Left colon (tissue), 2 donors: ENCODE measurements at places on chromosomes 16 and 17. TPM values are rescaled to one million over a fixed set of nuclear protein-coding genes. Genes with fewer than 3 reads are reported as not detected.
A peak's percentile ranks its signal among the peaks of the same experiment; 100 is the strongest.

- DNase-seq, result no peak
Measured at GRCh38 chr17:48568499-48569239, 9.5 kb downstream of the HOXB4 start.

The SMPD3 gene
- total RNA-seq, result 90.3 TPM

The KRT33A gene
- not detected for total RNA-seq

The GPR142 gene
- total RNA-seq, result not detected

GRCh38 chr16:82609140-82609539 is 17.6 kb upstream of the CDH13 start:
- DNase-seq, result no peak

The CDH5 gene
- 9.9 TPM for total RNA-seq

The RAB26 gene
- 24.9 TPM for total RNA-seq

- DNase-seq, result no peak
Measured at GRCh38 chr16:81843683-81844082, 64.6 kb downstream of the PLCG2 start.

- no peak for DNase-seq
Measured at GRCh38 chr17:80494547-80494946, 18.1 kb upstream of the NPTX1 start.

DNA sequence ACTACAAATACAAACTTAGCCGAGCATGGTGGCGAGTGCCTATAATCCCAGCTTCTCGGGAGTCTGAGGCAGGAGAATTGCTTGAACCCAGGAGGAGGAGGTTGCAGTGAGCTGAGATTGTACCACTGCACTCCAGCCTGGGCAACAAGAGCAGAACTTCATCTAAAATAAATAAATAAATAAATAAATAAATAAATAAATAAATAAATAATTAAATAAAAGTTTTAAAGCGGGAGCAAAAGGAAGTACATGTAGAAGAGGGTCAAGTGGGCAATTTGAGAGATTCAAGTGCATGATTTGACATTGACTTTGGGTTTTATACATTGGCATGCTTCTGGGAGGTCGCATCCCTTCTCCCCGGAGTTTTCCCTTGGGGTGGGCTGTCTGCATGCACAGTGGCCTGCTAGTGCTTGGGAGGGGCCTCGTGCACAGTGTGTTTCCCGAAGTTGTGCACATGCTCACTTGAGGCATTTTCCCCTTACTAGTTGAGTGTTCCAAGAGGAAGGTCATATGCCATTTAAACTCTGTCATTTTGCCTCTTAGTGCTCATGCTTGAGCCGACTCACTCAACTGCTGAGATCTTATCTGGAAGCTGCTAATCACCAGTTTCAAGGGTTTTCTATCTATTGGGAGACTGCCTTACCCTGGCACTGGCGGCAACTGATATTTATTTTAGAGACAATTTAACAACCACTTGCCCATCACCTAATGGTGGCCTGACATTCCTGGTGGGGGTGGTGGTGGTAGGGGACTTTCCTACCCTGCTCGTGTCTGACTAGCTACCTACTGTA is 193.2 kb upstream of the MPHOSPH6 start:
- no peak for DNase-seq

The ZNHIT3 gene
- total RNA-seq, result 23.8 TPM

The DNAH9 gene
- 0.47 TPM for total RNA-seq

The TNFRSF13B gene
- 0.79 TPM for total RNA-seq

GRCh38 chr16:66355526-66355925 is 11.0 kb upstream of the CDH5 start:
- DNase-seq, result no peak

DNA sequence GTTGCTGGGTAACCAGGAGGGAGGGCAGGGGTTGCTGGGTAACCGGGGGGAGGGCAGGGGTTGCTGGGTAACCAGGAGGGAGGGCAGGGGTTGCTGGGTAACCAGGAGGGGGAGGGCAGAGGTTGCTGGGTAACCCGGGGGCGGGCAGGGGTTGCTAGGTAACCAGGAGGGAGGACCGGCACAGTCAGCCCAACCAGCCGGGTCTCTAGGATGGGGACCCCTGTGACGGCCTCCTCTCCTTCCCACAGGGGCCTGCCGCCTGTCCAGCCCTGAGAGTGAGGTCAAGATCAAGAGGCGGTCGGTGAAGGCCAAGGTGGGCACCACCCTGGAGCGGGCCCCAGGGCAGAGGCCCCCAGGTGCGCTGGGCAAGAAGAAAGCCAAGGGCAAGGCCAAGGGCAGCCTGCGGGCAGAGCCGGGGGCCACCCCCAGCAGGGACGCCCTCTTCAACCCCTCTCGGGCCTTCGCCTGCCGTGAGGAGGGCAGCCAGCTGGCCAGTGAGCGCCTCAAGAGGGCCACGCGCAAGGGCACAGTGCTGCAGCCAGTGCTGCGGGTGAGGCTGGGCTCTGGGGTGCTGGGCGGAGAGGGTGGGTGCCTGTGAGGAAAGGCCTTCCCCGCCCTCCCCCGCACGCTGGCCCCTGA is 54.6 kb downstream of the ACTG1 start:
- no peak for DNase-seq

- DNase-seq, result no peak
Measured at GRCh38 chr17:8161289-8162232, 1.2 kb downstream of the VAMP2 start.

GRCh38 chr16:27330542-27330941 is 16.8 kb downstream of the IL4R start:
- peak; percentile 76 for DNase-seq

DNA sequence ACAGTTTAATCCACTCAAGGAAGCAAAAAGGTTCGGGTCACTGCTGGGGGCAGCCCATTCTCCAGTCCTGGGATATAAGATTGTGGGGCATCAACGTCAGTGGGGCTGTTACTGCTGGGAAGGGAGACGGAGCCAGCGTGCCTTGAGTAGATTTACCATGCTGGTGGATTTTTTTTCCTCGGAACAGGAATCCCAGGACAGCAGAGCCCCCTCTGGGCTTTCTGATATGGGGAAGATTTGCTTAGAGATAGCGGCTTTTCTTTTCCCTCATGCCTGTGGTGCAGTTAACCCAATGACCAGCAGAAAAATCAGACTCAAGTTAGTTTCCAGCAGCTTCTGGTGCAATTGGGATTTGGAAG is 35.4 kb downstream of the WSCD1 start:
- DNase-seq, result no peak
